ENCODE measurements at places on chromosomes 4 and X.

DNA sequence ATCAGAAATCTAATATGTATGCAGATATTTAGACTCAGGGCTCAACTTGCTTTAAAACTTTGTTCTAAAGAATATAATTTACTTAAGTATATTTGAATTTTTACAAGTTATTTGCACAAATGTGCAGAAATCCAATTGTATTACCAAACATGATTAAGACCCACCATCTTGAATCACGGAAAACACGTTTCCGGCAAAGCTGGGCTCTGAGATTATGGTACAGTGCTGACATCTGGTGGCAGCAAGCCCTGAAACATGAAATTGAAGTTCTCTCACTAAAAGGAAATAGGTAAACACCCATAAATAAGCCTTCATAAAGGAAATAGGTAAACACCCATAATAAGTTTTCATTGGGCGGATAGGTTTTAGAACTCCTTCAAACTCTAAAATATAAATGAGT, 98.3 kb upstream of the MAOA start:
- peak; percentile 67 for DNase-seq

- DNase-seq, result no peak
Measured at GRCh38 chr4:80295826-80296225, 29.4 kb downstream of the FGF5 start.

DNA sequence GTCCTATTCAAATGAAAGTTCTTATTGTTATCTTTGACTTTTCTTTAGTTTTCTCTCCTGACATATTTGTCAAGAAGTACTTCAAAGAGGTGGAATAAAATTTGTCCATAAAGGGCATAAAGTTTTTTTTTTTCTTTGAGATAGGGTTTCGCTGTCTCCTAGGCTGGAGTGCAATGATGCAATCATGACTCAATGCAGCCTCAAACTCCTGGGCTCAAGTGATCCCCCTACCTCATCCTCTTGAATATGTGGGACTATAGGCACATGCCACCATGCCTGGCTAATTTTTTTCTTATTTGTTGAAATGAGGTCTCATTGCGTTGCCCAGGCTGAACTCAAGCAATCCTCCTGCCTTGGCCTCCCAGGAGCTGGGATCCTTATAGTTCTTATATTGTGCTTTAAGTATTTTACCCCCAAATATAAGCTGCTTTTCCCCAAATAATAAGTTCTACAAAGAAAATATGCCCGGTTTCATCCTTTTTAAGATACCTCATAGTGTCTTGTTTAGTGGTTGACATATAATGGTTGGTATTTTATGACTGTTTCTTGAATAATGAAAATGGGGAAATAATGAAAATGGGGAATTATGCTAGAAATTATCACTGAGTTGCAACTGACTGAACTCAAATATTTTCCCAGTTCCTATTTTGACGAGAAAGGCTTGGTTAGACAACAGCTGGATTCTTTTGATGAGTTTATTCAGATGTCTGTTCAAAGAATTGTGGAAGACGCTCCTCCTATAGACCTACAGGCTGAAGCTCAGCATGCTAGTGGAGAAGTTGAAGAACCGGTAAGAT, 11.6 kb downstream of the POLR2B start:
- no peak for DNase-seq

DNA sequence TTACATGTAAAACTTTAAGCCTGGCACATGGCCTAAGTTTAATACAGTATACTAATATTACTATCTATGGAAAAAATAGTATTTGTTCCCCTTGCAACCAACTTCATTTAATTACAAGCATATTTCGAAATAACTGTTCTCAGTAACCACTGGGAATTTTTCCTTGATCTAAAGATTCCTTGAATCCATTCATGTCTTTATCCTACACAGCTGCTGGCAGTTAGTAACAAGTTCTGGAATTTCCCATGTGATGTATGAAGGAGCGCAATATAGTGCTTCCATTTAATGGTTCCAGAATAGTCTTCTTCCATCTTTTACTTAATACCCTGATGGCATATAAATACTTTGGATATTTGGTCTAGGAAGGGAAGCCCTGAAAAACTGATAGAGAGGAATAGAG, 136.5 kb downstream of the AASDH start:
- no peak for DNase-seq

GRCh38 chr4:152594978-152595925, 59.4 kb upstream of the FBXW7 start:
- no peak for DNase-seq

GRCh38 chr4:106624671-106625070, 256.1 kb upstream of the GIMD1 start:
- no peak for DNase-seq

DNA sequence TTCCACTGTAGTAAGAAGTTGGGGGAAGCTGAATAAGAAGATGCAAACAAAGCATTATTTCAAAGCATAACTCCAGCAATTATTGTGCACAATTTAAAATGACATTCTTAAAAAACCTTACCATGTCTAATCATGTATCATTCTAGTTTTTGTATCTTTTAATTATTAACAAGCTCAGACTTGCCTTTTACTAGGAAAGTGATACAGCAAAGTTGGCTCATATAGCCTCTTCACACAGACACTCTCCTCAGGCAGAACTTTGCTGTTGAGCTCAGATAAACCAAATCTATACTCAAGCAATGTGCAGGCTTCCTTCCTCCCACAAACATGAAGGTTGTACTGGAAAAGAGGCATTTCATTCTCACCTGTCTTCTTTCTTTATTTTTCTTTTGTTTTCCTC, 358.7 kb upstream of the EMCN start:
- no peak for DNase-seq

DNA sequence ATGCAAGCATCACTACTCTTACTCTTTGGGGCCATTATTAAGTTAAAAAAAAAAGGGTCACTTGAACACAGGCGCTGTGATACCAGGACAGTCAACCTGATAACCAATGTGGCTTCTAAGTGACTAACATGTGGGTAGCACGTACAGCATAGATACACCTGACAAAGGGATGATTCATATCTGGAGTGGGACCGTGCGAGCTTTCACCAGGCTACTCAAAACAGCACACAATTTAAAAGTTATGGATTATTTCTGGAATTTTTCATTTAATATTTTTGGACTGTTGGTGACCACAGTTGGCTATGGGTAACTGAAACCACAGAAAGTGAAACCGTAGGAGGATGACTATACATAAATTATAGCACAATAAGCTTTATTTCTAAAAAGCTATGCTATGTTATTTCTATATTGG, 113.8 kb upstream of the STIM2 start:
- peak; percentile 5 for DNase-seq

GRCh38 chrX:40368611-40369061, 212.1 kb upstream of the ATP6AP2 start:
- no peak for DNase-seq

DNA sequence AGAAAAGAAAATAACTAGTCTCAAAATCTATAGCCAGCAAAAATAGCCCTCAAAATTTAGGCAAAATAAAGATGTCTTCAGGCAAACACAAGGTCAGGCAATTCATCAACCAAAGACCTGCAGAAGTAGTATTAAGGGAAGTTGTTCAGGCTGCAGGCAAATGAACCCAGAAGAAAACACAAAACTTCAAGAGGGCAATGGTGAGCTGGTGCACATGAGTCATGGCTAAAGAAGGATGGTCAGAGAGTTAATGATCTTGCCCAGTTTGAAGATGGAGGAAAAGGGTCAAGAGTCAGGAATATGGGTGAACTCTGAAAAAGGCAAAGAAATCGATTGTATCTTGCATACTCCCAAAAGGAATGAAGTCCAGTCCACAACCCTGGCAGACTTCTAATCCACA, 83.1 kb upstream of the FAT4 start:
- no peak for DNase-seq

DNA sequence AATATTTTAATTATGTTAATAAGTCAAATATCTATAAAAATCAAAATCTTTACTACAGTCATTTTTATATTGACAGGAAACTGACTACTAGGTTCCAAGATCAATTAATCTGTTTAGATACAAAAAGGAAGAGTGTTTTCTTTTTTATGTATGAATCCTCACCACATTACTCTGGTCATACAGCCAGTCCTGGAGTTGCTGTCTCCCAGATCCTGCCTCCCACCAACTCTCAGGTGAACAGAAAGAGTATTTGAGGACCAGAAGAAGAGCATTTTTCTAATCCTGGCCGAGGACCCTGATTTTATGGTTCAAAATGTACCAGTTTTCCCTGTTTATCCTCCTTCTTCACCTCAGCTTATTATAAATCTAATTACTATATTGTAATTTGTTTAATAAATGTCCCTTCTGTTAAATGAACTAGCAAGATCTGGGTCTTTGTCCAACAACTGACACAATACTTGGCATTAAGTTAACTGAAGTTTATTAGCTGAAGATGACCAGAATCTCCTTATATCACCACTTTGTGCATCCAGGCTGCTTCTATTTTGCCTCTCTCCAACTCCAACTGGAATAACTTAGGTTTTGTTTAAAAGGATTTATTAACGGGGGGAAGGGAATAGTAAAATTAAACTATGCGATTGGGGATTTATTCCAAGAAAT, 224.4 kb upstream of the PCDH7 start:
- no peak for DNase-seq

DNA sequence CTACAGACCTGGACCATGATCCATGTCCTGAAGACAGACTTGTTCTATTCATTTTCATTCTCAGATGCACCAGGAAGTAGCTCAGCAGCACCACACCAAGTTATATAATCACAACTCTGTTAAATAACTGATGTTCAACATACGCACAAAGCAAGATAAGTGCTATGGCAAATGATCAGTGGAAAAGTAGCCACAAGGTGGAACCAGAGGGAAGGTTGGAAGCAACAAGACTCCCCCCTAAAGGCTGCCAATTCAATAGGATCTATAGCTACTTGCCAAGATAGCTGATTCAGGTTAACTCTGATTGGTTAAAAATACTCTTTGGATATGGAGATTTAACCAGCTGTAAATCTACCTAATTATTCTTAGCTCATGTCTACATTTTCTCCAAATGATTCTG, 23.7 kb upstream of the FAM47B start:
- DNase-seq, result no peak

DNA sequence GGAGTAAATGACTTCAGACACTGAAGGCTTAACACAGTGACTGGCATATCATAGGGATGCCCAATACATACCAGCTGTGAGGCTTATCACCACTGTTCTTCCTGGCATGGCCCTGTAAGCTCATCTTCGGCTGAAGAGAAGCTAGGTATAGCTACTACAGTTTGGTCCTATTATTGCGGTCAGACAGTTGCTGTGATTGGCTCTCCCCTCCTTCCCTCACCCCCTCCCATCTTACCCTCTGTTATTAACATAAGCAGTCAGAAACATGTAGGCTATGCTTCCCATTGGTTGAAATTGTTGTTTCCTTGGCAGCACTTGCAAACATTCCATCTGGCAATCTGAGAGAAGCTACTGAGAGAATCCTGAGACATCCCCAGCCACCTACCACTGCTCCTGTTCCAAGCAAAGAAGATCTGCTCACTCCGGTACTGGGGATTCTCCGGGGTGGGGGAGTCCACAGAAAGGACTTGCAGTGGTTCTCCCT, at the start of gene AKAP14:
Gene AKAP14, plus strand, starts transcription at position 51 of the 484 bp plus-strand sequence. CDS start 7,331 bp downstream, outside the sequence.
- no peak for DNase-seq

- no peak for DNase-seq
Measured at GRCh38 chrX:123432361-123433150, 248.5 kb downstream of the GRIA3 start.

- no peak for DNase-seq
Measured at GRCh38 chr4:20254511-20255250, 3.0 kb downstream of the SLIT2 start.

DNA sequence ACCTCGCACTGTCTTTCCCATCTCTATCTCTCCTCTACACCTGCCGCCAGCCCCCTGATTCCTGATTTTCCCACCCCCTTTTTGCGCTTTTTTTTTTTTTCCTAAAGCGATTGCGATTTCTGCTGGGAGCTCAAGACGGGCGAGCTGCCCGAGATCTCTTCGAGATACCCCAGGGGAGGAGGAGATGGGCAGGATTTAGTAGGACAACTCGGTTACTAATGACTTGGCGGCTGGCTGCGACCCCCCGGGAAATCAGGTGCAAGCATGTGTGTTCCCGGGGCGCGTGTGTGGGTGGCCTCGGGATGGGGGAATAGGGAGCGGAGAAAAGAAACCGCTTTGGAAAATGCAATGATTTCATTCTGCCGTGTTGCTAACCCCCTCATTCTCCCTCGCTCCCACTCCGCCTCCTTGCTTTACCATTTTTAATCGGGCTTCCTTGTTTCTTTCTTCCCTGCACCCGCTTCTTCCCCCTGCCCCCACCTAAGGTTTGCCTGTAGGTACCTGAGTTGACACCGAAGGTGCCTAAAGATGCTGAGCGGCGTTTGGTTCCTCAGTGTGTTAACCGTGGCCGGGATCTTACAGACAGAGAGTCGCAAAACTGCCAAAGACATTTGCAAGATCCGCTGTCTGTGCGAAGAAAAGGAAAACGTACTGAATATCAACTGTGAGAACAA, 4.4 kb downstream of the SLITRK2 start:
- DNase-seq, result no peak

DNA sequence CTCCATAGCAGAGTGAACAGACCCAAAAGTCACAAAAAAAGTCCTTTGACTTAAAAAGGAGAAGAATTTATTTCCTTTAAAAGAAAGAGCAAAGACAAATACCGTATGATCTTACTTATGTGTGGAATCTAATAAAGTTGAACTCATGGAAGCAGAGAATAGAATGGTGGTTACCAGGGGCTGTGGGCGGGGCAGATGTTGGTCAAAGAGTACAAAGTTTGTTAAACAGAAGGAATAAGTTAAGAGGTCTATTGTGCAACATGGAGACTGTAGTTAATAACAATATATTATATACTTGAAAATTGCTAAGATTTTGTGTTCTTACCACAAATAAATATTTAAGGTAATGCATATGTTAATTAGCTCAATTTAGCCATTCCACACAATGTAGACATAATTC, 173.3 kb upstream of the S100G start:
- DNase-seq, result no peak

- DNase-seq, result no peak
Measured at GRCh38 chrX:86078650-86079049, 31.3 kb upstream of the CHM start.

DNA sequence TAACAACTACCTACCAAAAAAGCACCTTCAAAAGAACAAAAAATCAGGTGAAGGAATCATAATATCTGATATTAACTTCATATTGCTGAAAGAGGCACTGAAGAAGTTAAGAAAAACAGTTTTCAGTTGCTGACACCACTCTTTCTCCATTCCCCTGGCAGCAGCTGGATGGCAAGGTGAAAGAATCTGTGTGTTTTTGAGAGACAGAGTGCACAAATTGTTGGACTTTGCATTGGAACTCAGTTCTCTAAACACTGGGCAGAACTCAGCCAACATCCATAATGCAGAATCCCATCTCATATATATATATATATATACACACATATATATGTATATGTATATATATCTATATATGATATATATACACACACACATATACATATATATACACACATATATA, 408.3 kb upstream of the MAGEC2 start:
- DNase-seq, result no peak

GRCh38 chrX:9609499-9609898, 144.6 kb downstream of the TBL1X start:
- no peak for DNase-seq
